ENCODE measurements at places on chromosomes 3 and 15. TPM values are rescaled to one million over a fixed set of nuclear protein-coding genes. Genes with fewer than 3 reads are reported as not detected.

DNA sequence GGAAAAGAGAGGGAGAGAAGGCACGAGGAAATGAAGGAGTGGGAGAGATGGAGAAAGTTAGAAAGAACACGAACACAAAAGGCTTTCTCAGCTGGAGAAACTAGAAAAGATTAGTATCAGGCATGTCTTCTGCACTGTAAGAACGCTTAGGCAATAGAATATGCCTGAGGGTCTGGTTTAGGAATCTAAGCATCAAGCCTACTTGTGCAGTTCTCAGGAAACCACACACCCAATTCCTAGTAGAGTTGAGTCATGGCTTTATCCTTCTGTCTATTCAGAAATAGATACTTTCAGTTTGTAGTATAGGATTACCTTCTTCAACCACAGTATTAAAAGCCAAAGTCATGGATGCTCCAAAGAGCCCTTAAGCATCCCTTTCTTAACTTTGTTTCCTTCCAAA is 969.4 kb downstream of the NTRK3 start:
- DNase-seq = no peak

Gene ZKSCAN7
- polyA plus RNA-seq = 2.9 TPM

- DNase-seq = no peak
Observed at GRCh38 chr3:27561576-27561975, 77.4 kb upstream of the SLC4A7 start.

Gene BCHE
- not detected for polyA plus RNA-seq

GRCh38 chr3:141412936-141413354 is 44.6 kb downstream of the ZBTB38 start:
- peak; percentile 20 for DNase-seq

Gene ACAP2
- polyA plus RNA-seq = 18.6 TPM

DNA sequence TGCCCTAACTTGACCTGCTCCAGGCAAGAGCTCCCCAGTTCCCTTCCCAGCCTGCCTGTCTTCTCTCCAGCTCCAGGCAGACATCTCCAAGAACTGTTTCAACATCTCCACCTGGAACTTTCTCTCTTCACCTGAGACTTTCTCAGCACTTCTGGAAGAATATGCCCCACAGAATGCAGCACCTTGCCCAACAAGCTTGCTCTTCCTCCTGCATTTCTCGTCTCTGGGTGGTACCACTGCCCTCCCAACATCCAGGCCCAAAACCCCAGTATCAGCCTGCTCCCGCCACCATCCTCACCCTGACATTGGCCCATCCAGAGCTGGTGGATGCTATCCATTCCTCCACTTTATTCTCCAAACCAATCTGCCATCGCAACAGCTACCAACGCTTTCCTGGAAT is 8.8 kb downstream of the RFTN1 start:
- DNase-seq = no peak

DNA sequence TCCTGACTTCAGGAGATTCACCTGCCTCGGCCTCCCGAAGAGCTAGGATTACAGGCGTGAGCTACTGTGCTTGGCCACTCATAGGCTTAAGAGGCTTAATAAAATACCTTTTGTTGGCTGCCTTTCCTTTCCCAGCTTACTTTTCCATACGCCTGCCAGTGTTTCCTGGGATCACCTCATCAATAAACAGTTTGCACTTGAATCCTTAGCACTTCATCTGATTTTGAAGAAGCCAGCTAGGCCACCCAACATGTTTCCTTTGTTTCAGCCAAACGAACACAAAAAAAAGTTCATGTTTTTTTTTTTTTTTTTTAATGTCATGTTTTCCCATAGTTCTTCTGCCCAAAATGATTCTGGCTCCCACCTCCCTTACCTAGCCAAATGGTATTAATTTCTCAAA is 92.3 kb downstream of the RAP2B start:
- no peak for DNase-seq

Gene HCLS1
- polyA plus RNA-seq = 161 TPM

DNA sequence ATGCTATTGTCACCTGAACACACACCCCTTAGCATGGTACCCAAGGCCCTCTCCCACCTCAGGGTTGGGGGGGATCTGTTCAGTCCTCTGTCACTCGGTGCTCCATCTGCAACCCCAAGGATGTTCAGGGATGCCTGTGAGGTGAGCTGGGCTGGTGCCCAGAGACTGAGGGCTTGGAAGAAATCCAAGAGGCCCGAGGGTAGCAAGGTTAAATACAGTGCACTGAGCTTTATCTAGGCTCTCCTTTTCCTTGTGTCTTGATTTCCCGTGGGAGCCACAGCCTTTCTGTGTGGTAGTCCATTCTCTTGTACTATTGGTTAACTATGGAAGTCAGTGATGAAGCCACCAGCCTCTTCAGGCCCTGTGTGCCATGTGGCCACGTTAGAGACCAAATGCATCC is 18.7 kb upstream of the WNT5A start:
- no peak for DNase-seq

GRCh38 chr3:188316723-188317070 is 162.7 kb downstream of the LPP start:
- DNase-seq = no peak

DNA sequence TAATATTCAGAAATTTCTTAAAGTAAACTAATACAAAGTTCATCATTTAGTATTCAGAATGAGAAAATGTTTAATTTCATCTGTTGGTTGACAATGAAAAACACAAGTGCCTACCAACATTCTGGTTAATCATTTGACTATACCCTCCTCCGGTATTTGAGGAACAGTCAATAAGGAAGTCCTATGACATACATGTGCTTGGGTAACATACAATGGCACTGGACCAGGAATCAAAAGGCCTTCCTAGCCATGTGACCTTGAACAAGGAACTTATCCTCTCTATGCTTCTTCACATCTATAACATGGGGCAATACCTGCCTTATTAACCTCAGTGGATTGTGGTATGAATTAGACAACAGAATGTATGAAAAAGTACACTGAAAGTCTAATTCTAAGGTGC is 65.8 kb downstream of the ZNF280D start:
- DNase-seq = no peak

DNA sequence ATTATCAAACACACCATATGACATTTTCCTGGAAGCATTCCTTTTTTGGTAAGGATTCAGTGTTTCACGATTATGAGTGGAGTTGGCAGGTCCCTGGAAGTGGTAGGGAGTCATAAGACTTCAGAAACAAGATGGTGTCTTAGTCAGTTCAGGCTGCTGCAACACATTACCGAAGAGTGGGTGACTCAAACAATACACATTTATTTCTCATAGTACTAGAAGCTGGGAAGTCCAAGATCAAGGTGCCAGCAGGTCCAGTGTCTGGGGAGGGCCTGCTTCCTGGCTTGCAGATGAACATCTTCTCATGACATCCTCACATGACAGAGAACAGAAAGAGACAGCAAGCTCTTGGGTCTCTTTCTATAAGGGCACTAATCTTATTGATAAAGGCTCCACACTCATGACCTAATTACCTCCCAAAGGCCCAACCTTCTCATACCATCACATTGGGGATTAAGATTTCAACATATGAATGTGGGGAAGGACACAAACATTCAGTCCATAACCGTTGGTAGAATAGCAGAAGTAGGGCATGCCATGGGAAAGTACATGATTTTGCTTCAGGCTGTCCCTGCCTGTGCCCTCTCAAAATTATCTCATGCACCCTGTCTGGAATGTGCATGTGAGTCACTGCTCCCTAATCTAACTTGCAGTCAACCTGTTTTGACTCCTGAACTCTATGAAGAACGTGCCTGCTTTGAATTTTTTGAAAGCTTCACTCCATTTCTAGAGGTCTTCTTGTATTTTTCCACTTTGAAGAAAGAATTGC is 72.5 kb downstream of the GTPBP8 start:
- DNase-seq = no peak

- no peak for DNase-seq
Observed at GRCh38 chr3:170621256-170621655, 35.4 kb upstream of the SLC7A14 start.

- peak; percentile 44 for DNase-seq
Observed at GRCh38 chr15:41730543-41730942, 43.7 kb upstream of the MAPKBP1 start.

Gene FAM107A
- polyA plus RNA-seq = not detected

Gene SPATA12
- polyA plus RNA-seq = not detected

DNA sequence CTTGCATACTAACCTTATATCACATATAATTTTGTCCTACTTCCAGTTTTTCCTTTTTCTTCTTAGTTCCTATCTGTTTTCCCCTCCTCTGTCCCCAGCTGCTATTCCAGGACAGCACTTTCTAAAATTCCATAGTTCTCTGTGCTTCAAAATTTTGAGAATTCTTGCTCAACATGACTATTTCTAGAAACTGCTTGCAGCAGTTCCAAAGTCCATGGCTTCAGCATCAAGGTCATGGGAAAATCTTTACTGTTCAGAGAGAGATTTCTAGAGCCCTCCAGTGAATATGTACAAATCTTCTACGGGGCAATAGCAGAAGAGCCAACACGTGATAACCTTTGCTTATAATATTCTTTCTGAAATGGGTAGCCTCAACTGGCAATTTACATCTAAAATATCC is 76.1 kb upstream of the PHLDB2 start:
- no peak for DNase-seq

GRCh38 chr3:31833391-31834190 is 147.5 kb downstream of the OSBPL10 start:
- DNase-seq = no peak

GRCh38 chr3:186588632-186589031 is 18.1 kb downstream of the DNAJB11 start:
- no peak for DNase-seq

- DNase-seq = no peak
Observed at GRCh38 chr3:9810846-9811245, 784 bp downstream of the TTLL3 start.

- peak; percentile 59 for DNase-seq
Observed at GRCh38 chr3:101813817-101814440, 34.9 kb downstream of the NXPE3 start.

Gene SERINC4
- polyA plus RNA-seq = not detected

Gene RETNLB
- not detected for polyA plus RNA-seq

DNA sequence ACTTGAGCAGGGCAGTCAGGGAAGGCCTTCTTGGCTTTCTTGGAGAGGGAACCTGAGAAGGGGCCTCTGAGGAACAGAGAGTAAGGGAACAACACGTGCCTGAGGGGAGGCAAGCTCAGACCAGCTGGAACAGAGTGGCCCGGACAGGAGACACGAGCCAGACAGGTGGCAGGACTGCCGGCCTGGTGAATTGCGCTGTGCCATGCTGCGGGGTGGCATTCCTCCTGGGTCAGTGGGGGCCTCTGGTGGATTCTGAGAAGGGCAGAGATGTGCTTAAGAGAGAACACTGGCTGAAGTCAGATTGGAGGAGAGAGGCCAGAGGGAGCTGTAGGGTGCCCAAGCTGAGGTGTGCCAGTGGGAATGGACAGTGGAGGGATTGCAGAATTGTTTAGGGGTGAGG is 4.9 kb downstream of the CHAC1 start:
- no peak for DNase-seq

Gene P2RY13
- polyA plus RNA-seq = 0.13 TPM

- peak; percentile 80 for DNase-seq
Observed at GRCh38 chr3:58414538-58415197, 19.0 kb downstream of the PDHB start.

Gene CCNB2
- polyA plus RNA-seq = 1.0 TPM

- no peak for DNase-seq
Observed at GRCh38 chr15:53535886-53536285, 223.6 kb downstream of the WDR72 start.

DNA sequence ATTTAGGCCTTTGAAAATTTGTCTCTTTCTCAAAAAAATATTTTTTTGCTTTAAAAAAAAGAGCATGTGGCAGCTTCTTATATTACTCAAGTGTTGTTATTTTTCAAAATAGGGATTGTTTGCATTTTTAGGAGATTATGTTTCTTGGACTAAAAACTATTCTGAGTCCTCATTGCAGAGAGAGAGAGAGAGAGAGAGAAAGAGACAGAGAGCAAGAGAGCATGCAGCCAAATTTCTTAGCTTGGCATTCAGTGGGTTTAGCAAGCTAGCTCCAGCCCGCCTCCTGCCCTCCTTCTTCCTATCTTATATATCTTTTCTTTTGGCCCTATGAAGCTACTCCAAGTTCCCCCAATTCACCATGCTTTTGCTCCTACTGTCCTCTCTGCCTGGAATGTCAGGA is 55.7 kb downstream of the CEMIP start:
- DNase-seq = no peak

DNA sequence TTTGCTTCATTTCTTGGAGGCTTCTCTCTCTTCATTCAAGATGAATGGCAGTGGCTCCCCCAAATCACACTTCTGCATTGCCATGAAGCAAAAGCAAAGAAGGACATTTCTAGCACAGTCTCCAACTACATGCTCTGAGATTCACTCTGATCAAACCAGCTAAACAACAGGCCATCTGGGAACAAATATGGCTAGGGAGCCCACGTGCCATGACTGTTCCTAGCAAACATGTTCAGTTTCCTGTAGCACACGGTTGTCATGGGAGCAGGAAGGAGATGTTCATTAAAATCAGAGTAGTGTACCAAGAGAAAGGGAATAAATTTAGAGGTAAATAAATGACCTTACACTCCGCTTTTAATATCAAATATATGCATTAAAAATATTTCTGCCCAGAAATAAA is 327.3 kb downstream of the GBE1 start:
- no peak for DNase-seq

- no peak for DNase-seq
Observed at GRCh38 chr15:40558952-40559742, 5.7 kb downstream of the CCDC32 start.

Gene TIMP4
- polyA plus RNA-seq = not detected

Gene TGM4
- polyA plus RNA-seq = not detected

Gene MINAR1
- 0.16 TPM for polyA plus RNA-seq

DNA sequence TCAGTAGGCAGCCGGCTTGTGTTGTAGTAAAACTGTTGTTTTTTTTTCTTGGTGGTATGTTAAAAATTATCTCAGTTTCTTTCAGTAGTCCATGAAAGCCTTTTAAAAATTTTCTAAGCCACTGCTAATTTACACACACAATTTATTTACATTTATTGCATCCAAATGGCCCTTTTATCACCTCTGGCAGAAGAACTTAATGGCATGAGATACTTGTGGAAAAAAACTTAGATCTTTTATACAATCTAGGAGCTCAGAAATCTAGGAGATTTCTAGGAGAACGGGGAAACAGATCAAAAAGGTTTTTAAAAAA is 1.4 kb downstream of the PPP2R3A start:
- DNase-seq = no peak

Gene HIGD2B
- polyA plus RNA-seq = not detected

GRCh38 chr15:86322629-86323028 is 243.0 kb downstream of the AGBL1 start:
- no peak for DNase-seq

GRCh38 chr15:31401282-31401681 is 74.6 kb downstream of the KLF13 start:
- no peak for DNase-seq

- DNase-seq = no peak
Observed at GRCh38 chr3:116445990-116446389, 703 bp upstream of the LSAMP start.

Data from B cell (primary cell).